Stimulated activated CD8-positive, alpha-beta memory T cell treated with anti-CD3 and anti-CD28 coated beads, Interleukin-4, amount 100 ng/mL, for 48 hours (primary cell): ENCODE measurements at places on chromosomes 3 and 15.

- no peak for DNase-seq
Measured at GRCh38 chr15:88256279-88257230, at the start of gene NTRK3. NTRK3 (minus strand) TSS chr15:88256739; CDS start chr15:88256153, 586 bp downstream.

- no peak for DNase-seq
Measured at GRCh38 chr3:134901461-134901860, 106.4 kb downstream of the EPHB1 start.

DNA sequence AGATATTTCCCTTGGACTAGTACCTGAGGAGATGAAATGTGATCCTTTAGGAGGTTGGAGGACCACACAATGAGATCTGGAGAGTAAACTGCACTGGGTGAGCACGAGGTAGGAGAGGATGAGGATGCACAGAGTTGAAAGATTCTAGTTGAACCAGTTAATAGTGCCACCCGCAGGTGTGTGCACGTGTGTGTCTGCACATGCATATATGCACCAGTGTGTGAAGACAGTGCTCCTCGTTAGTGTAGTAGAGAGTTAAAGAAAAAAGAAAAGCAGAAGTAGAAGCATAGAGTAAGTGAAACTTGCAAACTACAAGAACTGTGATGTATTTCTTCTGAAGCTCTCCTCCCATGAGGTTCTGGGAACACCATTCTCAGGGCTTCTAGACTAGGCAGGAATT is 8.4 kb downstream of the MED12L start:
- no peak for DNase-seq

DNA sequence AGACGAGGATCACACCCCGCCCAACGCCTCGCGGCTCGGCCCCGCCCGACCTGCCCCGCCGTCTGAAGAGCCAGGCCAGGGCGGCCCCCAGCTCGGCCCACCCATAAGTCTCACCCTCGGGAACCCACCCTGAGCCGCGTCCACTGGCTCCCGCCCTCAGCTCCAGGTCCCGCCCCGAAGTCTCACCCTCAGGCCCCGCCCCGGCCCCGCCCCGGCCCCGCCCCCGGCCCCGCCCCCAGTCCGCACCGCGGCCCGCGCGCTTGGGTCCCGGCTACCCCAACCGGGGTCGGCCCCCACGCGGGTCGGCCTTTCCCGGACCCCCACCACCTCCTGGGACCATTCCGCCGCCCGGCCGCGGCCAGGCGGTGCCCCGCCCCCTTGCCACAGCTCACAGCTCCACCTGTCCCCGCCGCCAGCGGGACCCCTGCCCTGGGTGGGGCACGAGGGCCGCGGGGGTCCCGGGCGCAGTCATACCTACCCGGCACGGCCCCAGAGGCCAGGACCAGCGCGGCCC is 489 bp downstream of the CSPG5 start:
- peak; percentile 57 for DNase-seq

DNA sequence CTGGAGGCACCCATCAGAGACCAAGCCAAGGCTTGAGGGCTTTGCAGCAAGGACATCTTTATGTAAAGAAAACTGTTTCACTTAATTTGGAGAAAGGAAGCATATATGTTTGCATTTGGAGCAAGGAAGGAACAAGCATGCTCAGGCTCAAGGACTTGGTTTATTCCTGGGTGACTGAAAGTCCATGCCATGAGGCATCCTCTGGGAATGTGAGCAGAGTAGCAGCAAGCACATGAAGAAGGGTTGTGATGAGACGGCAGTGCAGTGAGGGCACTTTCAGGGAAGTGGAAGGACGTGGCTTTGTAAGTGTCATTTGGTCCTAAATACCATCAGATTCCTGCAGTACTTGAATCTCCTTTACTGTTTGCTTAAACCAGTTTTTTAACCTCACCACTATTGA is 26.8 kb downstream of the POLG start:
- no peak for DNase-seq

- DNase-seq = no peak
Measured at GRCh38 chr3:160771811-160772459, 15.9 kb downstream of the PPM1L start.

- DNase-seq = no peak
Measured at GRCh38 chr3:188229726-188230125, 75.8 kb downstream of the LPP start.

DNA sequence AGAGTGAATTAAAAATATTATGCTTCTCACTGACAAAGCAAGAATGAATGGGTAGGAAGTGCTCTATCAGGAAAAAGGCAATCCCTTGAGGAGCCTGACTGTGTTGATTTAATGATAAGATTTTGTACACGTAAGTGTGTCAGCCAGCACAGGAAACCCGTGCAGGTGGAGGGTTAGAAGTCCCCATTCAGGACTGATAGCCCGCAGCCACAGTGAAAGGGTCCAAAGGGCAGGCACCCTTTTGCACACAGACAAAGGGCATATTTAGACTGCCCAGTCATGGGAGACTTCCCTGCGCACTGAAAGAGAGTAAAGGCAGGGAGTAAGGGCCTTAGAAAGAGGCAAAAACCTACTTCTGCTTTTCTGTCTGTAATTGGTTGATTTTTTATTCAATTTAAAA is 26.4 kb upstream of the SKIL start:
- no peak for DNase-seq

GRCh38 chr15:76330080-76330680 is 6.4 kb upstream of the ISL2 start:
- DNase-seq = no peak

DNA sequence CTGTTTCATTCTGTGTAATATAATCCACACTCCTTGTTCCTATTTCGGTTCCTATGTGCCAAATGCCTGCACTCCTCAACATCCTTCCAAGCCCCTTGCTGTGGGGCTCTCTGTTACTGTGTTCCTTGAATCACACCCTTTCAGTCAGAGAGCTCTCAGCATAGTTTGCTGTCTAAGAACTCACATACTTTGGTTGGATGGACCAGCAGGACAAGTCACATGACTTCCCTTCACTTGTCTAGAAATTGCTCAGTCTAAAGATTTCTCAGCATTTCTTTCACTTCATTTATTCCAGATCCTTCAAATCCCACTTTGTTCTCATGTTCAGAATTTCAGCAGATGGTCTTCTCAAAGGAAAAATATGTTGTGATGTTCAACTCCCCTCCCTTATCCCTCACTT is 203.5 kb upstream of the PFN2 start:
- DNase-seq = no peak

- DNase-seq = no peak
Measured at GRCh38 chr15:79743032-79743431, 153.8 kb downstream of the MTHFS start.

DNA sequence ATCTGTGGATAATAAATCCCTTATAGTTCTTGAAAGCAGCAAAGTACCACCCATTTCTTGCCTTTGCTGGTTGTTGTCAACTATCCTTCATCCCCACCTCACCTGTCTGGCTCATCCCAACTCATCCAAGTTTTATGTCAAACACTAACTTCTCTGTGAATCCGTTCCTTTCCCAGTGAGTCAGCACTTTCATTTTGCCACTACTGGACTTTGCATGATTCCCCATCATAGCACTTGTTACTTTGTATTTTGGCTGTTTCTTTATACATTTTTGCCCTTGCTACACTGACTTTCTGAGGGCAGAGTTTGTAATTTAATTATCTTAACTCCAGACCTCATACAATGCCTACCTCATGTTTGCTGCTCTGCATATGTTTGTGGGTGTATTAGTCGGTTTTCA is 90.8 kb upstream of the RORA start:
- no peak for DNase-seq
